ENCODE measurements at places on chromosomes 13 and 19. TPM values are rescaled to one million over a fixed set of nuclear protein-coding genes. Genes with fewer than 3 reads are reported as not detected.

DNA sequence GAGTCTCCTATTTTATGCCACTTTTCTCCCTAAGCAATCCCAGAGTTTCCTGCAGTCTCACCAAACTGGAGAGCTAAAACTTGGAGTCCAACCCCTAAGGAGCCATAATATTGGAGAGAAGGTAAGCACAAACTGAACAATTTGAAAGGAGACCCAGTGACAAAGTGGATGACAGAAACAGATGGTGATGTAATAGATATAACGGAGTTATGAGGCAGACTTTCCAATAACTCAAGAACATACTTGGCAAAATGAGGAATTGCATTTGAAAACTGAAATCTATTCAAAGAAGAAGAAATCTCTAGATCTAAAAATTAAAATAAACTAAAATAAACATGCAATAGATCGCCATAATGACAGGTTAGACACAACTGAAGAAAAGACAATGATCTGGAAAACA, 200.9 kb upstream of the MIR17HG start:
- no peak for DNase-seq

DNA sequence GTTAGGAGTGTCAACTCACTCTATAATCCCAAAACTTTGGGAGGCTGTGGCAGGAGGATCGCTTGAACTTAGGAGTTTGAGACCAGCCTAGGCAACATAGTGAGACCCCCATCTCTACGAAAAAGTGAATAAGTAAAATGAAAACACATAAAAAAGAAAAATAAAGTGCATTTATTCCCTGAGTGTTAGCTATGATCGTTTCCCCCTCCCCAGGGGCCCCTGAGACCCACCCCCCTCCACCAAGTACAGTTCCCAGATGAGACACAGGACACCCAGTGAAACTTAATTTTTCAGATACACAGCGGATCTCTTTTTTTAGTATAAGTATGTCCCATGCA, 28.6 kb upstream of the NANOS3 start:
- DNase-seq: no peak

DNA sequence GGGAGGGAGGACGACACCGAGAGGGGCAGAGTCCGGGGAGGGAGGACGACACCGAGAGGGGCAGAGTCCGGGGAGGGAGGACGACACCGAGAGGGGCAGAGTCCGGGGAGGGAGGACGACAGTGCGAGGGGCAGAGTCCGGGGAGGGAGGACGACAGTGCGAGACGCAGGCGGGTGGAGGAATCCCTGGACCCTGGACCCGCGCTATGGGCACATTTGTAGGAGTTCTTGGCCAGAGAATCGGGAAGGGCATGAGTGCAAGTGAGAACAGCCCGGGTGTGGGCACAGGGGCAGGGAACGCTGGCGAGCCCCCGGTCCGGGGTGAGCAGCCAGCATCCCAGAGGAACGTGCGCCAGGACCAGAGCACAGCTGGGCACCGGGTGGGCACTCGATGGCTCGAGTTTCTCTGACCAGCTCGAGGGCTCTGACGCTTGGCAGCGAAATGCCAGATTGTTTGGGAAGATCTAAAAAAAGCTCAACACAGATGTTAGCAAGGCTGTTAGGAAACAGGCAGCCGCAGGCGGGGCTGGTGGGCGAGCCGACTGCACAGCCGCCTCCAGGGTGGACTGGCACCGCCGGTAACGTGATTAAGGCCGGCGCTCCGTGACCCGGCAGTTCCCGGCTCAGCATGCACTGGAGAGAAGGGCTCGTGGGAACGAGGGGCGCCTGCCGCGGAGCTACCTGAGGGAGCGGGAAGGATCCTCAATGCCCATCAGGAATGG, 17.9 kb upstream of the C2CD4C start:
- no peak for DNase-seq

GRCh38 chr13:44648392-44649103, 72.4 kb upstream of the TSC22D1 start:
- DNase-seq: no peak

DNA sequence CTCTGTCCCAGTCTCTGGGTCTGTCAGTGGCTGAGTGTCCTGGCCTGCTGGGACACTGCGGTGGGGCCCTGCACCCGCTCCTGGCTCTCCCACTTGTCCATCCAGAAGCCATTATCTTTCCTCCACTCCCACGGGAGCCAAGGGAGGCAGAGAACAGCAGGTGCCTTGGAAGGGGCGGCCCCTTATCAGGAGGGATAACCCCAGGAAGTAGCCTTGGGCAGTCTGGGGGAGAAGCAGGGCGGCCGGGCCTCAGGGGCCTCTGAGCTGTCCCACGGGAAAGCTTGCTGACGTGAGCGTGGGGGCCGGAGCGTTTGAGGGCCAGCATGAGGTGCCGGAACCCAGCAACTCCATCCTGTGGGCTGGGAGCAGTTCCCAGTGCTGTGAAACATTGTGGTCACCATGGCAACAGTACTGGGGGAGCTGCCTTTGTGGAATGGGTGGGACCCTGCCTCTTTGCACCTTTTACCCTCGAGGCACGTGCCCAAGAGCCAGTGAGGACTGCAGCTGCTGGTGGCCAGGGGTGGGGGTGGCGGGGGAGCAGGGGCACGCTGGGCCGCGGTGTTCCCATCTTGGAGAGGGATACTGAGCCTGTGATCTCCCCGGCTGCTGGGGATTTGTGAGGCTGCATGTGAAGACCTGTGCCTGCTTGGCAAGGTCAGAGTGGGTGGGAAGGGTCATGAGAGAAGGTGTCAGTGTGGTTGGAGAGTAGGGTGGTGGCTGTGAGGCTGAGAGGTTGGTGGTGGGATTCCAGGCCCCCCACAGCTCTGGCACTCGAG, 20.9 kb downstream of the KLHL26 start:
- DNase-seq: no peak

DNA sequence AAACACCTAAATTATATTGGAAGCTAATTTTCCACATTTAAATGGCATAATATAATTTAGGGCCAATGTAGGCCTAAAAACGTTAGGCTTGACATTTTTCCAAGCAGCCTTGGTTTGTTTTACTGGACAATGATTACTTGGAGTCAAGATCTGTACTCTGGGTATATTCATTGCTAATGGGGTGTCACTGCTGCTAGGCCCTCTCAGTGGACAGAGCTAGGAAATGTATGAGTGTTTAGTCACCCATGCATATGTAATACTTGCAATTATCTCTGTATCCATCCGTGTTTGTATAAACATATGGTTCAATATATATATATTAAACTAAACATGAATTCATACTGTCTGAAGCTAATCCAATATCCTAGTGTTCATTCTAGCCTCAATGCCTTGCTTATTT, 598.1 kb downstream of the DCT start:
- no peak for DNase-seq

DNA sequence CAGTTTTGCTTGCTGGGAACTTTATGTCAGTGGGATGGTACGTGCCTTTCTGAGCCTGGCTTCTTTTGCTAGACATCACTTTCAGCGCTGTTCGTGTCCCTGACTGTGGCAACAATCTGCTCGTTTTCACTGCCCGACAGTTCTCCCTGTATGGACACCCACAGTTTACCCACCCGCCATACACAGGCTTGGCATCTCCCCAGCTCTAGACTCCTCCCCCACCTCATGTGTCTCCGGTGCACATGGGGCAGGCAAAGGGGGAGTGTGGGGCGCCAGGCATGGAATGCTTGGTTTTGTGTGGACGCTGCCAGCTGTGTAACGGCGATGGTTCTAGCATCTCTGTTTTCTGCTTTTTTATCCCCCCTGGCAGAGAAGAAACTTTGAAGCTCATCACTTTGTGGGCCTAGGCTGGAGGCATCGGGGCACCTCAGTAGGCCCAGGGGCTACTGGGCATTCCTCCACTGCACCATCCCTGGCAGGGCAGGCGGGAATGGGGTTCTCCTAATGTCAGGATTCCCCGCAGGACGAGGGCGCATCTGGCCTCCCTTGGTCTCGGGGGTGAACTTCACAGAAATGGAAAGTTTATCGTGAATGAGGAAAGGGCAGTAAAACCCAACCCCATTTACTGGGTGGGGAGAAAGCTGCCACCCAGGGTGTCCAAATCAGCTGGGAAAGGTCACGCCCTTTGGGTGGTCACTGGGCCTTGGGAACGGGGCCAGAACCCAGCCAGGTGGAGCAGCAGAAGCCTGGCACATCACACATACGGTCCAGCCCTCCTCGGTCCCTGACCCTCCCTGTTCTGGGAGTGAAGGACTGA, 60.8 kb downstream of the CEBPG start:
- DNase-seq: no peak

GRCh38 chr13:110390567-110390966, 83.5 kb downstream of the COL4A2 start:
- DNase-seq: no peak

DNA sequence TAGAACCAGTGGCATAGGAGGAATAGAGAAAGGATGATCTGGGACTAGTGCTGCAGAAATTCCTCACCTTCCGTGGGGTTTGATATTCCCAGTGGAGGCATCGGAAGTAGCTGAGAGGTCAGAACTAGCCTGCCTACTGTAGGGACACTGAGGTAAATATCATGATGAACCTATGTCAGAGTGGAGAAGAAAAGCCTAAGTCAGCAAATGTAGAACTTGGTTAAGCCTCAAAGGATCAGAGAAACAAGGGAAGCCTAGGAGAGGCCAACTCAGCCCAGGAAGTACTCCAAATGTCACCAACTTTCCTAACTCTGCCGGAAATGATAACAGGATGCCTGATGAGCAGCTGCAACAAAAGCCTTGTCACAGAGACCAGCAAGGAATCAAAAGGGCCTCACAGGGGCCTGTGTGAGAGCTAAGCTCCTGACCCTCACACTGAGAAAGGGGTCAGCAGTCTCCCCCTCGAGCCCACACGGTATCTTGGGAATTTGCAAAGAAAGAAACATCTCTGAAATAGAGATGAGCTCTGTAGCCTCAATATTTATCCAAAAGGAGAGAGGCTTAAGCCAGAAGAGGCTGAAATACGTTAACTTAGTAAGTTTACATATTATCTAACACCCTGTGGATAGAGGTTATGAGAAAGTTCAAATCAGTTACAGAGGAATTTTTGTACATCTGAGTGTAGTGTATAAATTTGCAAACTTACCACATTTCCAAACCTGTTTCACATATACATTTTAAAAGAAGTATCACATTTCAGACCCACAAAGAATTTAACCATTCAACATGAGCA, 1064.3 kb downstream of the DIAPH3 start:
- DNase-seq: no peak

DNA sequence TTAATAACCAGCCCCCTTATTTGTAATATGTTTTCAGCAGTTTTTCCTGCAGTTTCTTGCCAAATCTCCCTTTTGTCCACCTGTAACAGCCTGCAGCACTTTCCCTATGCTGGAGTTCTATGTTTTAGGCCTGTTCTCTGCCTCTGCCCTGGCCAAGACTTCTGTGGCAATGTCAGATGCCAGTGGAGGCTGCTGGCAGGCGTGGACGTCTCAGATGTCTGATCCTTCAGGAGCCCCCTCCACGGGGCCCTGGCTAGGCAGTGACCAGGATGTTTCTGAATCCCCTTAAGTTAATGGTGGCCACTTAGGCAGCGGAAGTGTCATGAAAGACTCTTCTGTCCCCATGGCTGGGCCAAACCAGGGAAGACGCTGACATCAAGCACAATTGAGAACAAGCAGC, 40.8 kb downstream of the SIPA1L3 start:
- DNase-seq: no peak

- DNase-seq: no peak
Observed at GRCh38 chr19:38333245-38333644, 2.4 kb upstream of the CATSPERG start.

DNA sequence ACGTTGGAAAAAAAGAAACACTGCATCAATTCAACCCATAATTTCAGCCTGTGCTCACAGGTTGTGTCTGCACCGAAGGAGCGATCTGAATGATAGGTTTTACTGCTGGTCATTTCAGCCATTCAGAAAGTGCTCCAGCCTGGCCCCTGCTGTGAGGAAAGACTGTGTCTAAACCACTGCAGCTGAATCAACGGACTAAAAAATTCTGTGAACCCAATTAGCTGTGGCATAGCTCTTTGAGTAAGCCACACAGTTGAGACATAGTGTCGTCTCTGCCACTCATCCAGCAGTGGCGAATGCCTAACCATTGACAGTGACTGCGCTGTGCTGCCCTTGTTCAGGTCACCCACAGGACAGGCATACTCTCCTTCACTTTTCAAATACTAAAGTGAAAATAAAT, 179.8 kb downstream of the COG6 start:
- DNase-seq: no peak

DNA sequence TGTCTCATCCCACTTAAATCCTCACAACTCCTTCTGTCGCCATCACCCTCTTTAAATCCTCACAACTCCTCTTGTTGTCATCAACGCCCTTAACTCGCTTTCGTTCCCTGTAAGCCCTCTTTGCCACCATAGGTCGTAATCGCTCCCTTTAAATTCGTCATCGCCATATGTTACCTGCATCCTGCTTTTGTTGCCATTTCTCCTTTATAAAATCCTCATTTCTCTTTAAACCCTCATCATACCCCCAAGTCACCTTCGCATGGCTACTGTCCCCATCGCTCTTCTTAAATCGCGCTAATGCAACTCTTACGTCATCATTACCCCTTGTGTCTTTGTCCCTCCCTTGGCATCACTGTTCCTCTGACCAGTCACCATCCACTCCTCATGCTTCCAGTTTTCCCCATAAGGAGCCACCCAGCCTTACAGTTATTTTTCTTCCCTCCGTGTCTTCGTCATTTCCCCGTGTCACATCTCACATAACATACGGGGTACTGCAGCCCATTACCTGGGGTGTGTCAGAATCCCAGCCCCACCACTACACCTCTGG, 539 bp downstream of the PLD3 start:
- no peak for DNase-seq

DNA sequence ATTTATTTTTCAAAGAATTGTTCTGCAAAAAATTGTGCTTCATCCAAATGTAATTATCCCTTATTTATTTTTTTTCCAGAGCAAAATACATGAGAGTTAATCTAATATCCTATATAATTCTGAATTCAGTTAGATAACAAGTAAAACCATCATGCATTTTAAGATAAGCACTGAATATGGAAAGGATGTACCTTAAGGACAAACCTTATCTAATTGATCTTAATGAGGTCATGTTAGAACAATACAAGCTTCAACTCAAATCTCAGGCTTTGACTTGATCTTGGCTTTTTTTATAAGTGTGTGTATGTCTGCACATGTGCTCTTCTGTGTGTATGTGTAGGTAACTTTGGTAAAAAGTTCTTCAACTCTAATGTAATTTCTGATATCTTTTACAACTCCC, 1828.8 kb downstream of the PCDH9 start:
- DNase-seq: no peak

GRCh38 chr19:10223488-10224213, 7.5 kb downstream of the S1PR2 start:
- DNase-seq: no peak

GRCh38 chr13:29579094-29579493, 16.4 kb downstream of the SLC7A1 start:
- DNase-seq: no peak

GRCh38 chr19:40745402-40745780, 4.9 kb downstream of the ACTMAP start:
- no peak for DNase-seq

GRCh38 chr19:50178859-50179537, 15.9 kb upstream of the IZUMO2 start:
- DNase-seq: no peak

GRCh38 chr19:49389406-49389805, 1.4 kb downstream of the KASH5 start:
- no peak for DNase-seq

The ETFB gene
- polyA plus RNA-seq: 120 TPM

The ZNF865 gene
- 6.0 TPM for polyA plus RNA-seq

The CGB1 gene
- polyA plus RNA-seq: not detected

The CEACAM16 gene
- polyA plus RNA-seq: not detected

The SYNE4 gene
- 1.3 TPM for polyA plus RNA-seq

The FUT3 gene
- 1.5 TPM for polyA plus RNA-seq

The RDH8 gene
- polyA plus RNA-seq: not detected

The CAB39L gene
- polyA plus RNA-seq: 3.4 TPM

The FFAR1 gene
- not detected for polyA plus RNA-seq
